HS-27A (cell line): ENCODE measurements at places on chromosomes 5 and 9.

- no peak for DNase-seq
Observed at GRCh38 chr5:122297587-122298298, 14.3 kb upstream of the SNCAIP start.

DNA sequence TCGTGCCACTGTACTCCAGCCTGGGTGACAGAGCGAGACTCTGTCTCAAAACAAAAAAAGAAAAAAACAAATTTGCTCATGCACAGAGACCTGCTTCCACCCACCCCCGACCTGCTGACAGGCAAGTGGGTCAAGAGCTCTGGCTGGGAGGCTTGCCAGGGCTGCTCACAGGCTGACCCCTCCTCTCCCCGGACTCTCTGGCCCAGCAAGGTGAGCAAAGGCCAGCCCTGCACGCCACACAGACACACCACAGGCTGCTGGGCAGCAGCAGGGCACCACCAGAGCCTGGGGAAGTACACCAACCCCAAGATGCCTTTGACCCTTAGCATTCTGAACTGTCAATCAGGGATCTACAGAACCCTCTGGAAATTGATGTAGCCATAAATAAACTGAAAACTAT is 29.2 kb downstream of the NSUN2 start:
- DNase-seq, result no peak

DNA sequence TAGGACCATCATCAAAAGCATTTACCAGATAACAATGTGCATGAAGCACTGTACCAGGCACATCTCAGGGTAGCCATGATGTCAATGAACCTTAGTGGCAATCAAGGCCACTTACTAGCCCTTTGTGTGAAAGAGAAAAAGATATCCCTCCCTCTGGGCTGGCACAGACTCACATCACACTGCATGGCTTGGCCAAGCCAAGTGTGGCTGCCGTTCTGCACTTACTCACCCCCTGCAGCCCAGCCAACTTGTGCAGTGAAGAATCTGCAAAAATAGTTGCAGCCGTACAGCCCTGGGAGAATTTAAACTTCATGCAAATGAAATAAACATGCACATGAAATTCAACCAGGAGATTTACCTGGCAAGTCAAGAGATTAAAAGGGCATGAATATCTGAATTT is 333.5 kb downstream of the DEPDC1B start:
- no peak for DNase-seq

DNA sequence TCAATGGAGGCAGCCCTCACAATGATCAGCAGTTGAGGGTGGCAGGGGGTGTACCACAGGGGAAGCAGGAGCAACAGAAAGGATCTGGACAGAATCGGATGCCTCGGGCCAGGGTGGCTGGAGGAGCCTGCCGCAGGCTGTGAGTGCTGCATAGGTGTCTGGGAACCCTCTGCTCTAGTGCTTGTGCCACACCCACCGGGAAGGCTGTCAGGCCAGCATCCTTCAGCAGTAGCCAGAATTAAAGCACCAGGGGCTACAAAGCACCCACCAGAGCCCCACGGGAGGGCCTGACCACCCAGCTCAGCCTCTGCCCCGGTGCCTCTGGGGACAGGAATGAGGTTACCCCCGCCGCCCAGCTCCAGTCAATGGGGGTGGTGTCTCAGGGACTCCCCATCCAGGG is 49.0 kb downstream of the ARHGEF37 start:
- DNase-seq, result no peak

DNA sequence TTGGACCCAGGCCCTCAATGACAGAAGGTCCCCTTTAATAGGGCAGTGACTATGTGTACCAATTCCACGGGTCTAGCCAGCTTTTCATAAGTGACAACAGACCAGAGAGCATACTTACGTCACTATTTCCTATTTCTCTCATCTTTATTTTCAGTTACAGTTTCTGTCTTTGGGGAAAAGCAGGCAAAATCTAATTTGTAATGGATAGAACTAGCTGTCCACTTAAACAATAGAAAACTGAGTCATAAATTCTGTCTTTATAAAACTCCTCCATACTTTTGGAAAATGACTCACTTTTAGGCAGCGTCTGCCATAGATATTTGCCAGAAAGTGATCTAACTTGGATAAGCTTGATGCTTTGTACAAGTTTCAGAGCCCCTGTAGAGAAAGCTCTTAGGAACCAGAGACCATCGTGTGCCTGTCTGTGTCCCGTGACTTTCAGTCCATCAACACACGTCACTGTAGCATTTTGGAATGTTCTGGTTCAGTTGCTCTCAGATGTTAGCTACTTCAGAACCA is 101.9 kb downstream of the F2RL2 start:
- DNase-seq, result no peak

GRCh38 chr9:99850736-99851499 is 29.2 kb downstream of the NR4A3 start:
- no peak for DNase-seq

DNA sequence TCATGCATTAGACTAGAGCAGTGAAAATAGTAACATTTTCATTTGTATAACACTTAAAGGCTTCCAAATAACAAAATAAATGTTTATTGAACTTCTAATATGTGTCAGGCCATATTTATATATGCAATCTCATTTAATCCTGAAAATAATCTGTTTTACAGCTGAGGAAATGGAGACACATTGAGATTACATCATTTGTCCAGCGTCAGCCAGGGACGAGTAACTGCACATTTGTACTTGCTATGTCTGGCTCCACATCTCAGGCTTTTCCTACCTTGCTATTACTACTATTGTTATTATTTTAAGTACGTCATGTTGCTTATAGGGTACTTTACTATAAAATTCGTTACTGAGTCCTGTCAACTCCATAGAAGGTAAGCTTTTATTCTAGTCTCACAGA is 3.8 kb upstream of the C9 start:
- no peak for DNase-seq

GRCh38 chr5:72378639-72379289 is 58.6 kb downstream of the PTCD2 start:
- DNase-seq, result peak; percentile 68

DNA sequence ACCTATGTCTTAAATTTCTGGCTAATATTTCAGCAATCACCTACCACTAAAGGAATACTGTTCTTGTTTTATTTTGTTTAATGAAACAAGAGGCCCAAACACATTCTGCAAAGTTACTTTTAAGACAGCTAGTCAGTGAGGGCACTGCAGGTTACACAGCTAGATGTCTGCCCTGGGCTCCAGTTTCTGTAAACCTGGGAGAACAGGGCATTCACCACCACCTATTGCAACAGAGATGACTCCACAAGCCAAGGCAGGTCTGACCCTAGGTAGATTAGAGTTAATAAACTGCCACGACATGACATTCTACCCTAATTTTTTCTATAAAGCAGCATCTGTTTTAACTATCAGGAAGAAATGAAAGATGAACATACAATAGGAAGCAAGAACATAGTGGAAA is 90.8 kb downstream of the SLF1 start:
- no peak for DNase-seq

DNA sequence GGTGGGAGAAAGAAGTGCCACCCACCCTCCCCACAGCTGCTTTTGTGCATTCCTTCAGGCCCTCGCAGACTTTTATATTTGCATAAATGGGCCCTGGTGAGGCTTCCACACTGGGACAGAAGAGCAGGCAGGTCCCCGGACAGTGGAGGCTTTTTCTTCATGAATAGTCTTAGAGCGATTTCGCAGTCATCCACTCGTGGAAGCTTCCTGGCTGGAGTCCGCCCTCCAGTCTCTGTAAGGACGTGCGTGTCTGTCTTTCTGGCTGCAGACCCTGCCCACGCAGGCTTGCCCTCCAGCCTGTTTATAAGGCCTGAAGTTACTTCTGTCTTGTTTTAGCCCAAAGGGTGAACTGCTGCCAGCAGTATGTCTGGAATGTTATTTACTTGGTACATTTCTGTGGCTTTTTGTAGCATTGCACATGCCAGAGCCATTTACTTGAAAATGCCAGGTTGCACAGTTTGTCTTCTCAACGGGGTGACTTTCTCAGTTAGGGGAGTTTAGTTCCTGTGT is 195.7 kb downstream of the AOPEP start:
- peak; percentile 92 for DNase-seq

- no peak for DNase-seq
Observed at GRCh38 chr5:134141331-134142050, 27.0 kb downstream of the TCF7 start.

DNA sequence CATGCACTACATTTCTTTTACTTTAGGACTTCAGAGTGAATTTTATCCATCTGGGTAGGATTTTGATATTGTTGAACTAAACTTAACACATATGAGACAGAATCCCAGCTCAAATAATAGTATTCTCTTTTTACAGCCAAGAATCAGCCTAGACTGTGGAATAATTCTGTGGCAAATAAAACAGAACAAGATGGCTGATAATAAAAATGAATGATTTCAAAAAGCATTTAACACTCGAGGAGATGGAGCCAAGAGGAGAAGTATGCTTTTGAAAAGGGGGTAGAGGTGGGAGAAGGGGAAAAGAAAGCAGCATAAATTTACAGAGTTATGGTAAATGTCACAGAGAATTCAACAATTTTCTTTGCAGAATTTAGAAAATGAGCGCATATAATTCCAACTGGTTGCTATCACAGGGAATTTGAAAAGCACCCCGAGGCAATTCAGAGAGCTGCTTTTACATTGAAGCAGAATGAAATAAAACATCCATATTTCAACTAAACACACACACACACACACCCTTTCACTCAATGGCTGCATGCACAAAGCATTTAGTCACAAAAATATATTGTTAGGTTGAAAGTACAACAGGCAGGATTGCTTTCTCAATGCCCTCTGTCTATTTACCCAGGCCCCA is 60.2 kb upstream of the DMAC1 start:
- DNase-seq, result no peak

DNA sequence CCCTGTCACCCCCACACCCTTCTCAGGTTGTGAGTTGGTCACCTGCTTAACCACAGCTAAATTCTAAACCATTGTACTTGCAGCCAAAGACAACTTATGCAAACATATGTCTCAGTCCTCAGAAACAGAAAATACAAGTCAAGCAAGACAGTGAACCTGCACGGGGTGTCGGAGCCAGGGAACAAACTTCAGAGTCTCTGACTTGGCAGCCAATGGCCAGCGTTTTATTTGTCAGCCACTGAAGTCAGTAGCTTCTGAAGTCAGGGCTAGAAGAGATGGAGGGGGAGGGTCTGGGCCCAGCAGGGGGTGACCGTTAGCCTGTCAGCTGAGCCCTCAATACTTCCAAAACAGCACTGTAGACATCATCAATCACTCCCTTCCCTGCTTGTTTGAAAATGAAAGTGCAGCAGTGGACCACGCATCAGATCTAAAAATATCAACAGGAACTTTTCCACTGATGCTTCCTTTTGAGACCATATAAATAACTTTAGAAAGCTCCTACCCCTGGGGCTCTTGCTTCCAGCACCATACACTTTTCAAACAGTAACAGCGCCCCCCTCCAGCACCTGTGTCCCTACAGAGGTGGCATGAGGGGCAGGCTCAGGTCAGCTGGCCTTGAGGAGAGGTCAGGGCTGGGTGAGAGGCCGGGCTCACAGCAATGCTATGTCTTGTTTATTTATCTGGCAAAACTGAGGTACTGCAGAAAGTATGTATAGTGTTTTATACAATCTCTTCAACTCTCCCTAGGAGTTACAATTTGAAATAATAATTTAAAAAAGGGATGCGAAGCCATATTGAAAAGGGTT is 142.5 kb downstream of the ACER2 start:
- DNase-seq, result no peak

GRCh38 chr5:71924980-71925379 is 182.3 kb upstream of the MAP1B start:
- DNase-seq, result no peak

DNA sequence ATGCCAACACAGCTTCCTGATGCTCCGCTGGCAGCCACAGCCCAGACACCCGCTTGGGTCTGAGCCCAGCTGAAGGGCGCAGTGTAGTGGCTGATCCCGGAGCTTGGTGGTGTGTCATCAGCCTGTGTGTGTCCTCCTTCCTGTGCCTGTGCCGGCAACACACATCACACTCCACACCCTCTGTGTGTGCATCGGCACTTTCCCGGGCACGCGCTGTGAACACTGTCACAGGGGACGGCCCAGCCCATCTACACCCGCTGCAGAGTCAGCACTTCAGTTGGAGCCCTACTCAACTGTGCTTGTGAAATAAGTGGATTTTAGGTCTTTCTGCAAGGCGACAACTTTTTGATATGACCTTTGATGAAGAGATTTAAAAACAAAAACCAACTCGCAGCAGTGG is 189.4 kb downstream of the IRX2 start:
- no peak for DNase-seq

DNA sequence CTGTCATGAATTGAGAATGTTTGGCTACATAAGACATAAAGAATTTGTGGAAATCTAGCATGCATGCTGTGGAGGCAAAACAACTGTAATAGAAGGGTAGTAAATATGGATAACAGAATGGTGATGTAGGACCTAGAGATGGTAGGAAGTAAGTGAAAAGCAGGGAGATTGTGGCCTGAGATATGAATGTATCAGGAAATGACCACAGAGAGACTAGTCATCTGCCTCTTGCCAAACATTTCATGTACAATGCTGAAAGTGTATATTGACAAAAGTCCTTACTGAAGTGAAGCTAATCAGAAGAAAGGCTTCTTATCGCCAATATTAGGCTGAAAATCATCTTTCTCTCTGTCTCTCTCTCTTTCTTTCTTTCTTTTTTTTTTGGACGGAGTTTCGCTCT is 873.1 kb upstream of the CTNND2 start:
- no peak for DNase-seq

DNA sequence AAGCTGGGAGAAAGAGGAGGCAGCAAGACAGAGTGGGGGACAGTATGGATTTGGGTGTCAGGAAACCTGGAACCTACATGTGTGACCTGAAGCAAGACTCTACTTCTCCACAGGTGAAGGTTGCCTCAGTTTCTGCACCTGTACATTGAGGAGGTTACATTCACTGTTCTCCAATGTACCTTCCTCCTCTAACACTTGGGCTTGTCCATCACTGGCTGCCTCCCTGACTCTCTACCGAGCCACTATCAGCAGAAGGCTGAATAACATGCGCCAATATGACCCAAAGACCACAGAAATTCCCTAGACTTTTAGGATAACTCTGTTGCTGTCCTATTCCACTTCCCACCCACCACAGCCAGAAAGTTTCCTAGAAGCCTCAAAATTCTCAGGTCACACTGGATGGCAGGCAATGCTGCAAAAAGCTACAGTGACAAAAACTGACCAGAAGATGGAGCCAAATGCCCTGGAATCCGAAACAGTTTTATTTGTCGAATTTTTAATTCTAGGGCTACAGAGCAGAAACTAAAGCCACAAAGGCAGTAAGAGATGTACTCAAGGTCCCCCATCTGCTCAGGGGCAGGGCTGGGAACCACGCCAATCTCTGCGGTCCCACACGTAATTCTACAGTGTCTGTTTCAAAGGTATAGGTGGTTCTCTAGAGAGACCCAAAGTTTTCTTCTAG is 64.4 kb downstream of the FAM114A2 start:
- DNase-seq, result no peak

- no peak for DNase-seq
Observed at GRCh38 chr5:54480296-54480695, 24.8 kb downstream of the HSPB3 start.

- DNase-seq, result no peak
Observed at GRCh38 chr9:129382281-129383018, 204.4 kb upstream of the IER5L start.
